Activated CD4-positive, alpha-beta T cell treated with anti-CD3 and anti-CD28 coated beads, Interleukin-2, Interleukin-6, amounts not matched to agents 100 ng/mL and 50 ng/mL, durations not matched to agents 16 hours and 8 hours (primary cell): ENCODE measurements at places on chromosomes 1 and 21.

- no peak for DNase-seq
Observed at GRCh38 chr21:42097860-42098454, 26.8 kb downstream of the UMODL1 start.

GRCh38 chr1:198696211-198696610, 57.4 kb downstream of the PTPRC start:
- DNase-seq: no peak

DNA sequence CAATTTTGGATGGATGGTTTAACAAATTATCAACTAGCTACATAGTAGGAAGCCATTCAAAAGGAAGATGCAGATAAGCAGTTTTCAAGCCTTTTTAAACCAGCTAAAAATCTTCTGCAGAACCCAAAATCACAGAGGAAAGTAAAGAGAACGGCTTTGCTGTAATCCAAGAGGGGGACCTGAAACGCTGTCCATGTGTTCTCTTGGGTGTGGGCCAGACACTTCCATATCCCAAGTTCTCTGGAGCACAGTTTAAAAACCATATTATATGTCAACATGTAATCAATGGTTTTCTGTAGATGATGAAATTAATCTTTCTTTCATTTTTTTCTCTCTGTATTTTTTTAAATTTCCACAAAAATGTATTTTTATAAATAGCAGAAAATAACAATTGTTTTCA, 90.5 kb downstream of the SELENOF start:
- DNase-seq: no peak

DNA sequence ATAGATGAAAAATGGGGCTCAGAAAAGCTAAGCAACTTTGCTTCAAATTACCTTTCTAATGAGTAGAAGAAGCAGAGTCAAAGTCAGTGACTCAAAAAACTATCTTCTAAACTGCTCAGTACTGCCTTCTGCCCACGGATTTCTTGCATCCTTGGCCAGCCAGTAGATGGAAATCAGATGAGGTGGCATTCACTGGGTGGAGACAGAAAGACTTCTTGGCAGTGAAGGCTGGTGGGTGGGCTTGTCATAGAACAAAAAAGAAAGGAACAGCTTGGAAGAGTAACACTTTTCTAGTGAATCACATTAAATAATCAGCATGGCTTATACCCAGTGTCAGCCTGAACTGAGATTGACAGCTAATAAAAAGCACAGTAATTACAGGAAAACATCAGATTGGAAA, 170.7 kb downstream of the ST6GALNAC5 start:
- DNase-seq: no peak

DNA sequence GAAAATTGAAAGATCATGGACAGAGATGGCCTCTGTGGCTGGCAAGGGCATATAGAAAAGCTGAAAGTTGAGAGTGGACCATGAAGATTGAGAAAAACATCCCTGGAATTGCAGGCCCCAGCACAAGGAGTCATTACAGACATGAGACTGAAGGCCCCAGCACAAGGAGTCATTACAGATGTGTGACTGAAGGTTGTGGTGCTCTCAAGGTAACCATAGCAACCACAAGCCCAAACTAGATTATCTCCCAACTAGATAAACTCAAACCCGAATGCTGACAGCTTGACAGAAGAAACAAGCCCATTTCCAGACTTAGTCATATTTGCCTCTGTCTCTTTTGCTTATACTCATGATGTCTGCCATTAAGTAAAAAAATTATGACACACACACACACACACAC, 1252.1 kb upstream of the ADGRL4 start:
- no peak for DNase-seq

DNA sequence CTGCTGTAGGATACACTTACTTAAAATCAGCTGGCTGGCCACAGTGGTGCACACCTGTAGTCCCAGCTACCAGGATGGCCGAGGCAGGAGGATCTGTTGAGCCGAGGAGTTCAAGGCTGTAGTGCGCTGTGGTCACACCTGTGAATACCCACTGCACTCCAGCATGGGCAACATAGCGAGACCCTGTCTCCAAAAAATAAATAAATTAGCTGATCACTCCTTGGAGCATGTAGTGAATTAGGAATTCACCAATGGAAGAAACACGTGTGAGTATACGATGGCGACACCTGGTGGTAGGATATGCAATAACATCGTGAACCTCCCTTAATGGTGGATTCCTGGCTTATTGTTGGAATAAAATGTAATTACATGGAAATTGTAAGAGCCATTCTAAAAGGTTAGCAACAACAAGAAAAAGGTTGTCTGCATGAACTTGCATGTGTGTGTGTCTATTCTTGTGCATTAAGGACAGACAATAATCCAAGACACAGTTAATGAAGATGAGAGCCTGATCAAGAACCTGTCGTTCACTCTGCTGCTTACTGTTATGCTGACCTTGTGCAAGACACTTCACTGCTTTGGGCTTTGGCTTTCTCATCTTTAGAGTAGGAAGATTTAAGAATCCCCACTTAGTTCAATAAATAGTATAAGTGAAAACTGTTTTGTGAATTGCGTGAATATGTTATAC, 38.6 kb upstream of the COX20 start:
- peak; percentile 52 for DNase-seq

DNA sequence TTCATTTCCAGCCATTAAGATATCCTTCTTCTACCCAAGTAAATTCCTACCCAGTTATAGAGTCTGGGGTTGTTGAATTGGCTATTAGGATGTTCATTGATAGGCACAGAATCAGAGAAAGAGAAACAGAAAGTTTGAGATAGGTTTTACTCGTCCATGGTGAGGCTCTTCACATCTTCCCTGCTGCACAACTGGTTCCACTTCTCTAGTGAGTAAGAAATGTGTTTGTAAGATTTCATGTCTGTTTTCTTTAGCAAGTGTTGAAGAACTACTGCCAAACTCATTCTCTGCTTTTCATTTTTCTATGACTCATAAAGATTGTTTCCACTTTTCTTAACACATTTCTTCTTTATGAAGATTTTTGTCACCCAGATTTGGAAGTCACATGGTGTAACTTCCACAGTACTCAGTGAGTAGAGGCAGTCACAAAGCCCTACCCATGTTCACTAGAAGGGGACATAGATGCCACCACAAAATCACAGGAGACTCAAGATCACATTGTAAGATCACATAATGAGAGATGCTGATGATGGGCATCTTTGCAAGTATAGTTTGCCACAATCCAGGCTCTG, 152.3 kb downstream of the SNX7 start:
- peak; percentile 1 for DNase-seq

GRCh38 chr1:87872189-87872588, 543.5 kb downstream of the LMO4 start:
- no peak for DNase-seq

- DNase-seq: no peak
Observed at GRCh38 chr1:70327306-70328076, 27.0 kb downstream of the ANKRD13C start.

GRCh38 chr21:36247316-36248010, 72.5 kb upstream of the MORC3 start:
- no peak for DNase-seq

- DNase-seq: no peak
Observed at GRCh38 chr1:244968471-244968871, 104.1 kb upstream of the HNRNPU start.

GRCh38 chr1:215797859-215798258, 230.8 kb downstream of the KCTD3 start:
- DNase-seq: no peak

GRCh38 chr1:232589812-232590743, 39.9 kb downstream of the SIPA1L2 start:
- no peak for DNase-seq

GRCh38 chr1:26283279-26283853, 3.5 kb downstream of the SH3BGRL3 start:
- DNase-seq: no peak

GRCh38 chr1:217009376-217009775, 286.1 kb upstream of the ESRRG start:
- DNase-seq: no peak

DNA sequence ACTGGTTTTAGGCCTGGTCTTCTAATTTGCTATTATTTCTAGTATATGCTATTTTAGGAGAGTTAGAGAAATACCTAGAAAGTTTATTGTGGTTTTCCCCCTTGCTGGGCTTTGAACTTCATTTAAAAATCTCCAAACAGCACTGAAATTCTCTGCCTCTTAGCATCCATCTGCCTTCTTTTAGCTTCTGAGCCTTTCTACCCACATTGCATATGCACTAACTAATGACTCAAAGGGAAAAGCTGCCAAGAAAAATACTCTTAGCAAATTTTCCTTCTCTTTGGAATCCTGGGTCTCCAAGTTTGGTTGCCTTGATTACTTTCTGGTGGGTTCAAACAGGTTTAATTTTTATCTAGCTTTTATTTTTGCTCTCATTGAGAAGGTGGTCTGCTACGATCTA, 408.4 kb upstream of the PTBP2 start:
- DNase-seq: no peak

GRCh38 chr1:21042929-21043605, 133.6 kb downstream of the EIF4G3 start:
- DNase-seq: no peak

DNA sequence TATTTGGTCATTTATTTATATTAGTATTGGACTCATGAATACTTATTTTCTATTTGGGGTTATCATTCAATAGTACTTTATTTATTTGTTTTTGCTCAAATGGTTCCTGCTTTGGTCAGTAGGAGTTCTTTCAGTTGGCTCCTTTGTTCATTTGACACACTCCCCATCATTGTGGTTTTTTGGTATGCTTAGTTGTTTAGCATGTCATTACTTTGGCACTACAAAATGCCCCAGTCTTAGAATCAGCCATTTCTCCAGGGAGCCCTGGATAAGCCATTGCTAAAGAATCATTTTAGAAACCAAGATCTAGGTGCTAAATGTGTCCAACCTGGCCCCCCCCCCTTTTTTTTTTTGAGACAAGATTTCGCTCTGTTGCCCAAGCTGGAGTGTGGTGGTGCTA, 61.7 kb upstream of the MRPS6 start:
- DNase-seq: no peak

DNA sequence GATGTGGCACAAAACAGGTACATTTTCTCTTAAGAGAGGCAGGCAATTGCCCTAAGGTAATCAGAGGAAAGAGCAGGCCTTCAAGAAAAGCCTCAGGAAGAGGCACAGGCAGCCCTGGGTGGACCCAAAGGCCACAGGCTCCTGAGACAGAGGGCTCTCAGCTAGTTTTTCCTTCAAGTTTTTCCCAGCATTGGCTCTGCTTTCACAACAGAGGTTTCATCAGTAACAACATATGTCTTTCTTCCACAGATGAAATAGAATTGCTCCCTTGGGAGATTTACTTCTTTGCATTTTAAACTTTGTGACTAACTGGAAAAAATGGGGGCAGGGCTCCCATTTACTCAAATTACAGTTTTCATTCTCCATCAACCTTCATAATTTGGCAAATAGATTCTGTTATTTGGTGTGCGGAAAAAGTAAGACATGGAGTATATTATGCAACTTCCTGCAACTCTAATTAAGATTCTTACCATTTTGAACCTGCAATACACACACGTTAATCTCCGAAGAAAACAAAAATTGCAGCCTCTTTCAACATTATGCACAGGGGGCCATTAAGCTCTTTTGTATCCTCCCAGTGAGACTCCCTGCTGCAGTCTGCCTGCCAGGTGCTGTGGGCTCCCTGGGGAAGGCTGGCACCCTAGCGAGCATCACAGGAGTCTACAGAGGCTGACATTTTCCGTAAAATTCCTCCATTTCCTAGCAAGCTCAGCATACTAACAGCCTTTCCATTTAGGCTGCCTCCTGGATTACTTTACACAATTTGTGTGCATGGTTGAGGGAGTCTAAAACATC, 282.3 kb downstream of the USH2A start:
- DNase-seq: no peak

- DNase-seq: peak; percentile 25
Observed at GRCh38 chr21:33266789-33267135, 595 bp downstream of the IL10RB start.

- no peak for DNase-seq
Observed at GRCh38 chr1:77706321-77706720, 23.9 kb upstream of the ZZZ3 start.

DNA sequence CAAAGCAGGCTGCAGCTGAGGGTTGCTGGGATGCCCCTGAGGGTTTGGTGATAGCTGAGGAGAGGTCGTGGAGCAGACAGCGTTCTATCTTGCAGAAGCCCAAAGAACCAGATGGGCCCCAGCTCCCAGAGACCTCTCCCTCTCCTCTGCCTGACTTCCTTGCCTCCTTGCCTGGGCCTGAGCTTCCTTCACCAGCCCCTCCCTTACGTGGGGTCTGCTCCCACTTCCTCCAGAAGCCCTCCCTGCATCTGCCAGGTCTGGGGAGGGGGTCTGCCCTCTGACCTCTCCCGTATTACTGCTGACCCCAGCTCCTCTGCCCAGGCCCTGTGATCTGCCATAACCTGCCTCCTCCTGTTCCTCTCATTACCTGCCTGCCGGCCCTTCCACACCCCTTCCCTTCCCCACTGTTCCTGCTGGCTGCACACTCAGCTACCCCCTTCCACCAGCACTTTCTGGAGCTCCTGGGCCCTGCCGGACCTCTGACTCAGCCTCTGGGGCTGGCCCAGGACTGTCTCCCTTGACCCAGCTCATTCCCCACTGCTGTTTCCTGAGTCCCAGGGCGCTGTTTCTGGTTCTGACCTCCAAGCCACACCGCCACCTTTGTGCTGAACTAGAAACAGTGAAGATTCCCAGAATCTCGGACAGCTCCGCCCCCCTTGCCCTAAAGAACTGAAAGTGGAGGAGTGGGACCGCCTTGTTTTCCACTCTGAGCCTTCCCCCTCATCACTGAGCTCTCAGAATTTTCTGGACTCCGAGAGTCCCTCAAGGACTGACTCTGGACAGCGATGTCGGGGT, 237.7 kb upstream of the C1orf174 start:
- no peak for DNase-seq

DNA sequence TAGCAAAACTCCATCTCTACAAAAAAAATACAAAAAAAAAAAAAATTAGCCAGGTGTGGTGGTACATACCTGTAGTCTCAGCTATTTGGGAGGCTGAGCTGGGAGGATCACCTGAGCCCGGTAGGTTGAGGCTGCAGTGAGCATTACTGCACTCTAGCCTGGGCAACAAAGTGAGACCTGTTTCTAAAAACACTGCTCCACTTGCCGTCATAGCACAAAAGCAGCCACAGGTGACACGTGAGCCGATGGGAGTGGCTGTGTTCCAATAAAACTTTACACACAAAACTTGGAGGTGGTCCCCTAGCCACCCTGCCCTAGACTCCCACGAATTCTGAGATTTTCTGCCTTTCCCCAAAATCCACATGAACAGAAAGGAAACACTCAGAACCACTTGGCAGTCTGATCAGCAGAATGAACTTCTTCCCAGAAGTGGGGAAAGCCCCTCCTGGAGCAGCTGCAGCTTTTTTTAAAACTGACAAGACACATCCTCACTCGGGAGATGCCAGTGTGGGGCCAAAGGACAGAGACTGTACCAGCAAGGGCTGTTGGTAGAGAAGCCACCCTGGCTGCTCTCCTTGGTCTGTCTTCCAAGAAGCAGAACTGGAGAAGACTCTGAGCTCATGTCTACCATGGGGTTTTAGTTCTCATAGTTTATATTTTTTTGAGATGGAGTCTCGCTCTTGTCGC, 23.3 kb downstream of the PLEKHM2 start:
- no peak for DNase-seq

- no peak for DNase-seq
Observed at GRCh38 chr21:25079053-25079452, 528.2 kb downstream of the MRPL39 start.
